ENCODE measurements at places on chromosomes 1 and 21.
A peak's percentile ranks its signal among the peaks of the same experiment; 100 is the strongest.

- H3K36me3 ChIP-seq = no peaks in the 10 kb centered on the region
- H3K4me3 ChIP-seq = no peak overlapping the region
- H3K4me1 ChIP-seq = peaks cover 4% of the 10 kb centered on the region
Measured at GRCh38 chr1:156358641-156359040, 10.4 kb upstream of the RHBG start.

GRCh38 chr1:19313961-19314882, 2.1 kb downstream of the SLC66A1 start:
- peaks cover 10% of the 10 kb centered on the region for H3K36me3 ChIP-seq
- H3K4me3 ChIP-seq = no peak overlapping the region
- peaks cover 26% of the 10 kb centered on the region for H3K4me1 ChIP-seq
- H3K27me3 ChIP-seq = no peaks in the 10 kb centered on the region
- no peak overlapping the region for H3K27ac ChIP-seq
- DNase-seq = no peak

DNA sequence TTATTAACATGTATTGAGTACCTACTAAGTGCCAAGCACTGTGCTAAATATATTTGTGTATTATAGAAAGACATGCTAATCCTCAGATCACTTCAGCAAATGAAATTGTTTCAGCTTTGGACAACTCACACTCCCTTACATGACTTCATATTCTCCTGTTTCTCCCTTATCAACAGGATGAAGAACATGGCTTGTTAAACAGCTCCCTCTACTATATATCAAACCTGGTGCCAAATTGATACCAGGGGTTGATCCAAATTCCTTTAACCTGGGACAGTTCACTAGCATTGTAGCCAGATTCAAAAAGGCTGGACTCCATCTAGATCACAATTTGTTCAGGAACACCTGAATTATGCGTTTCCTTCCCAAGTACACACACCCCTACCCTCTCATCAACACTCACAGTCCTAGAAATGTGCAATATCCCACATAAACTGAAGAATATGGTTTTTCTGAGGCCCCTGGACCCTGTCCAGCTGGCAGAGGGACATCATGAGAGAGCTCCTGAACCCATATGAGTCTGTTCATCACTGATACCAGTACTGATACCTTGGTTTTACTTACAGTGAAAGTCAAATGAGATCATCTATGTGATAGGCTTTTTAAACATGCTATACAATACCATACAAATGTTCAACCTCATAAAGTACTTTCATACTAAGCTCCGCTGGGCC, 47.0 kb upstream of the PALMD start:
- DNase-seq = no peak
- no peaks in the 10 kb centered on the region for H3K4me1 ChIP-seq
- H3K36me3 ChIP-seq = no peaks in the 10 kb centered on the region
- H3K4me3 ChIP-seq = no peak overlapping the region
- H3K27me3 ChIP-seq = no peaks in the 10 kb centered on the region

DNA sequence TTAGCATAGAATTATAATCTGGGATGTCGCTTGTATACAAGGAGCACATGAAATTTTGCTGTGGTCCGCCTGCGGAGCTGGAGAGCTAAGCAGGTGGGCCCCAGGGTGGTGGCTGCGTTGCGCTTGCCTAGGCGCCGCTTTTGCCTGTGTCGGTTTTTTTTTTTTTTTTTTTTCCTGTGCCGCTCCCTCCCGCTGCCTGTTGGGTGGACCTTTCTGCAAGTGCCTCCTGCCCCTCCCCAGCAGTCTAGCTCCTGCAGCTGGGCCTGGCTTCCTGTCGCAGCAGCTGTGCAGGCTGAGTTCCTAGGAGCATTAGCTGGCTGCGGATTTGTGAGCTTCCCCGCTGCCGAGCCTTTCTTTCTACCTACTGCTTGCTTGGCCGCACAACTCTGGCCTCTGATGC, 20.6 kb downstream of the PYHIN1 start:
- H3K36me3 ChIP-seq = peaks cover 59% of the 10 kb centered on the region
- H3K27ac ChIP-seq = no peak overlapping the region
- no peak overlapping the region for H3K4me3 ChIP-seq
- no peaks in the 10 kb centered on the region for H3K4me1 ChIP-seq

DNA sequence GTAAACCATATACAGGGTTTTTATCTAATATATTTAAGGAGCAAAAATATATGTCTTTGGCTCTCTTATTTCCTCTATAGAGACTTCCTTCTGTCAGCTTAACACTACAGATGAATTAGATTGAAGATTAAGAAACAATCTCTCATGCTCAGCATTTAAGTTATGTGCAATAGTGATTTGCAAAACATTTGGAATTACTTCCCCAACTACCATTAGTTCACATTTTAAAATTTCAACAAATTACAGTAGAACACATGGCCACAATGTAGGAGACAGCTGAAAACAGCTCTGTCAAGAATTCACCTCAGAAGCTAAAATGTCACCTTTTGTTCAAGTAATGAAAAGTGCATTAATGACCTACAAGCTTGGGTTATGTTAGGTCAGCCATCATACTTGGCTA, 177.9 kb downstream of the EIF4G3 start:
- H3K4me1 ChIP-seq = peaks cover 35% of the 10 kb centered on the region
- H3K4me3 ChIP-seq = no peak overlapping the region
- no peaks in the 10 kb centered on the region for H3K27me3 ChIP-seq
- peaks cover 17% of the 10 kb centered on the region for H3K36me3 ChIP-seq

- H3K27me3 ChIP-seq = no peaks in the 10 kb centered on the region
- peaks cover 34% of the 10 kb centered on the region for H3K4me1 ChIP-seq
- peaks cover 51% of the 10 kb centered on the region for H3K36me3 ChIP-seq
- H3K27ac ChIP-seq = peak overlapping the region; percentile 41
- no peak for DNase-seq
Measured at GRCh38 chr1:46673749-46674182, 2.1 kb downstream of the TEX38 start.

DNA sequence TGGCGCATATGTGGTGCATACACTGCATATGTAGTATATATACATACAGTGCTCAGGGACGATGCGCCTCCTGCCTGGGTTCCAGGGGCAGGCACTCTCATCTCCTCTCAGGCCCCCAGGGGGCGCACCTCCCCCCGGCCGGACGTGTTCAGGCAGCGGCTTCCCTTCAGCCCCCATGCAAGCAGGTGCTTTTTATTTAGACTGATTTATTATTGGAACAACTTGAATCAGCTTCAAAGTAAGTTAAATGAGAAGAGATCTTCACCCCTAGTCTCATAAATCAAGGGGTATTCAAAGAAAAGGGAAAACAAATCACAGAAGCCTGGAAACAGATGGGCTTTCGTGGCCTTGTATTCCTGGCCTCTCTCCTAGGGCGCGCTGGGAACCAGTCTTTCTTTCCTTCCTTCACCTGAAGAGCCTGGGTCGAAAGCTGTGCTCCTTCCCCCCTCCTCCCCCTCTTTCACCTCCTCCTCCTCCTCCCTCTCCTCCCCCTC, 64.6 kb downstream of the UBIAD1 start:
- no peaks in the 10 kb centered on the region for H3K36me3 ChIP-seq
- H3K4me3 ChIP-seq = no peak overlapping the region
- peaks cover 31% of the 10 kb centered on the region for H3K27me3 ChIP-seq

All from activated T-helper 2 cell treated with anti-CD3 and anti-CD28 coated beads, Interferon-gamma antibody, Interleukin-2, Interleukin-4, amounts not matched to agents 10 μg/mL and 5 μg/mL and 100 μg/mL, durations not matched to agents 14 hours and 24 hours and 36 hours (primary cell).